ENCODE measurements at places on chromosomes 13 and 19.

- no peak for DNase-seq
Observed at GRCh38 chr13:23531446-23531845, 38.8 kb upstream of the TNFRSF19 start.

GRCh38 chr13:94014461-94014860, 465.0 kb downstream of the DCT start:
- no peak for DNase-seq

DNA sequence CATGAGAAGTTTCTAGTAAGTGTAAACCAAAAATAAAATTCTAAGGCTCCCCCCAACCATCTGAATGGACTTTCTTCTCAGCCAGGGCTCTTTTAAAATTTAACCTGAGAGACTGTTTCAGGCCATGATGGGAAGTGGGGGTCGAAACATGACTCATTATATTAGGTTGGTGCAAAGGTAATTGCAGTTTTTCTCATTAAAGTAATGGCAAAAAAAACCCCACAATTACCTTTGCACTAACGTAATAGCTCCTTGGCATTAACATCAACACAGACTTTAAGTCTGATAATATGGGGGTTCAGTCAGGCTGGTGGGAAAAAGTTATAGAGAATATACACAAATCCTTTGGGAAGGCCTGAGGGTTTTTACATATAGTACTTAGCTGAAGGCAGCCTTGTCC, 9.4 kb upstream of the SPART start:
- no peak for DNase-seq

DNA sequence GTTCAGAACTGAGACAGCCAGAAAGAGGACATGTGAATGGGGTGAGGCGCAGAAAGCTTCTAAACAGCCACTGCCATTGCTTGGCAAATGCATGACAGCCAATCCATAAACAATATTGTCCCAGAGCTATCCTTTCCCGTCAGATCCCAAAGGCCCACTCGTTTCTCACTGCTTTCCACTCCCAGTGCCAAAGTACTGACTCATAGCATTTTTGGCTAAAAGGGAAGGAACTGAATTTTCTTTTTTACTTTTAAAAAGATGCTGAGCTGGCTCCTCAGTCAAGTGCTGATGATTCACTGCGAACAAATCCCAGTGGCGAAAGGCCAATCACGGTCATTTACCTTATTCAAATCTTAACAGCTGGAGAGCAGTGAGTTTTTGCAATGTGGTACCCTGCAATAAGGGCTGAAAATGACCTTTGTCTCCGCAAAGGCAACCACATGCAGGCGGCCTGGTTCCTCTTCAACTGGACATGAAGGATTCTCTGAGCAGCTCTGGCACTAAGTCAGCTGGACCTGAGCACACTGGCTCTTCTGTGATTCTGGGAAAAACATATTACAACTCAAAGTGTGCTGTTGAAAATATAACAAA, 151.7 kb downstream of the DCLK1 start:
- DNase-seq = no peak

GRCh38 chr19:798415-799075, 1.3 kb downstream of the PTBP1 start:
- DNase-seq = no peak

GRCh38 chr19:30076751-30077670, 135.0 kb downstream of the URI1 start:
- no peak for DNase-seq

GRCh38 chr19:16661480-16662034, 618 bp downstream of the TMEM38A start:
- DNase-seq = no peak

DNA sequence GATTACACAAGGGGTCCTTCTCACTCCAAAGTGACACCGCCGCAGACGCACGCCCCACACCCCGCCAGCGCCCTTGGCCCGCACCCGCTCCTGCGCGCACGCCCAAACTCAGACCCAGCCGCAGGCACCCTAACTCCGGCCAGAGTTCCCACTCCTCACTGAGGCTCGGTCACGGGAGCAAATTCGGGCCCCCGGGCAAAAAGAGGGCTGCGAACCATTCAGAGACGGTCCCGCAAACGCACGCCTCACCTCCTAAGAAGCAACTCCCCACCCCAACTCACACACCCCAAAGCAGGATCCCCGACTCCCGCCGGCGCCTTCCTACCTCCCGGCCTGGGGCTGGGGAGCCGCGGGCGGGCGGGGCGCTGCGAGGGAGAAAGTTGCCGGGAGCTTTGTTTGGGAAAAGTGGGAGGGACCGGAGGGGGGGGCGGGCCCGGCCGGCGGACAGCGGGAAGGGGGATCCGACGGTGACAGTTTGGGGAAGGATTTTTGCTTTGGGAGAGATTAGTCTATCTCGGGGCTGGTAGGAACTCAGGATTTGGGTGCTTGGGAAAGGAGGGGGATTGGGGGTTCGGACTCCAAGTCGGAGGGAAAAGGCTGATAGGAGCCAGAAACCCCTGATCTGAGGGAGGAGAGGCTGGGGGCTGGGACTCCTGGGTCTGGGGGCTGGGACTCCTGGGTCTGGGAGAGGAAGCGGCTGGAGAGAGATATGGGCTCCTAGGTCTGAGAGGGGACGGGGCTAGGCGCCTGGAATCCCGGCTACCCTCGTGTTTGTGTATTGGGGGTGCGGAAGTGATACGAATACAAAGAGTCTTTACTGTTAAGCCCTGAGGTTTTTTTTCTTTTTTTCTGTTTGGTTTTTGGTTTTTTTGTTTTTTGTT, at the start of gene TEAD2:
Gene TEAD2 (minus strand): TSS at position 369 of the 881 bp plus-strand sequence. CDS start 2,341 bp downstream, outside the sequence.
- DNase-seq = no peak

All from CD4-positive, alpha-beta T cell treated with Interleukin-1 beta for 1 hour (primary cell).